Karpas-422 (cell line): ENCODE measurements at places on chromosomes 3 and 15.
A peak's percentile ranks its signal among the peaks of the same experiment; 100 is the strongest.

DNA sequence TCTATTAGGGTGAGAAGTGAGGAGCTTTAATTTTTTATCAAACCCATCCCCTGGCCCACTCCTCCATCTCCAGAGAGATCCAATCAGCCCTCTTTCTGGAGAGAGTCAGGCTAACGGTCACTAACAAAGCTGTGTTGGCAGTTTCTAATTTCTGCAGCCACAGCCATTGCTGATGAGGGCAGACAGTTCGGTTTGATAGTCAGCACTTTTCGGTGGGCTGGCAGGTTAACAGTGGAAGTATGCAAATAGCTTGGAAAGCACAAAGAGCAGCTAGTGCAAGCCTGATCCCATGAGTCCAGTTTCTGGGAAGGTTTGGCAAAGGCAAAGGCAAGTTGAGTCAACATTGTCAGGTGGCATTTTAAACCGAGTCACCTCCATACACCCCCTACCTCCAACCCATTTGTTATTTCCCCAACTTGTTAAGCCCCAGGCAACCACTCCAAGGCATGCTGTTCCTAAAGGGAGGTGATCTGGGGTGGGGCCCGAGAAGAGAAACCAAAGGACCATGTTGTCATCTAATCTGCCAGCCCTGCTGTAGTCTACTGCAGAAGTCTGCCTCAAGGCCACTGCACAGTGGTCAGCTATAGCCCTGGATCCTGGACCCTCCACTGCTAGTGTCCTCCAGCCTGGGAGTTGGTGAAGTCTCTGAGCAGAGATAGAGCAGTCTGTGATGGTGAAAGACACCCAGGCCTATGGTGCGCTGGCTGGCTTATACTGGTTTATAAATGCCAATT is 1.7 kb downstream of the CCR1 start:
- no peak for DNase-seq

DNA sequence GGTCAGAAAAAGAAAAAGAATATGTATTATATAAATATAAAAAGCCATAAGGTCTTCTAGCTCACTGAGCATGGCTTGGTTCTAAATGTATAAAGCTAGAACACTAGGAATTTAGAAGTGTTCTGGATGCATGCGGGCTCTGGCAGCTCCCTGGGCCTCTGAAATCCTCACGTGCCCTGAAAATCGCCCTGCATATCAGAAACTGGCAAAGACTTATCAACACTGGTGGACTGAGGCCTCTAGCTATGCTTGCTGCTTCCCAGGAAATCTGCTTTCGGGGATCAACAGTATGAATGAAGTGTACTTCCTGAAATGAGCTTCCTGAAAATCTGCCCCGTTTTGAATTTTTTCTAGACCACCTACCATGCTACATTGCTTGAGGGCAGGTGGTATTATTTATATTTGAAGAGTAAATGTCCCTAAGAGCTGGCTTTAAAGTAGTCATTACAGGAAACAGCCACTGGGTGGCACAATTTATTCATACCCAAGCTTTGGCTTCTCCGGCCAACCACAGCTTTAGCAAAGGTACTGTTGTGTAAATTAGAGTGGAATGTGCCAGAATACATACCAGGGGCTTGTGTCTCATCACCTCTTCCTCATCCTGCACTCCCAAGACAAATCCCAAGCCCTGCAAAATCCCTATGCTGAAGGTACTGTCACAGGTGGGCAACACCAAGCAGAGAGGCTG is 17.7 kb downstream of the CRTAP start:
- peak; percentile 88 for DNase-seq

- no peak for DNase-seq
Observed at GRCh38 chr3:4464576-4464975, 2.5 kb downstream of the SUMF1 start.

- peak; percentile 51 for DNase-seq
Observed at GRCh38 chr3:13088028-13089006, 15.1 kb upstream of the IQSEC1 start.

DNA sequence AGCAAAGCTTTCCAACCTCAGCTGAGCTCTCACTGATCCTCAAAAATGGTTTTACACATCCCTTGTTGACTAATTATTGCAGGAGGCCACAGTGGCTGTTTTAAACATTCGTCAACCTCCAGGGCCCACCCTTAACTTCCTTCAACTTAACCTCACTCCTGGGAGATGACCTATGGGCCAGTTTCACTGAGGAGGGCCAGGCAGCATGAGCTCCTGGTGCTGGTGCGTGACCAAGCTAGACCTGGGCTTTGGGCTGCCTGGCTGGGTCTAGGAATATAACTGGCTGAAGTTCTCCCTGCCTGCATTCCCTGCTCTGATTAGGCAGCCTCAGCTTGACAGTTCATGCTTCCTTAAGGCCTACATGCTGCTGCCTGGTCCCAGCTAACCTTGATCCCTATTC is 273.7 kb upstream of the ATP11B start:
- peak; percentile 34 for DNase-seq

GRCh38 chr3:172303181-172303580 is 145.1 kb downstream of the GHSR start:
- DNase-seq = no peak

- no peak for DNase-seq
Observed at GRCh38 chr15:37221671-37222145, 121.4 kb upstream of the MEIS2 start.

DNA sequence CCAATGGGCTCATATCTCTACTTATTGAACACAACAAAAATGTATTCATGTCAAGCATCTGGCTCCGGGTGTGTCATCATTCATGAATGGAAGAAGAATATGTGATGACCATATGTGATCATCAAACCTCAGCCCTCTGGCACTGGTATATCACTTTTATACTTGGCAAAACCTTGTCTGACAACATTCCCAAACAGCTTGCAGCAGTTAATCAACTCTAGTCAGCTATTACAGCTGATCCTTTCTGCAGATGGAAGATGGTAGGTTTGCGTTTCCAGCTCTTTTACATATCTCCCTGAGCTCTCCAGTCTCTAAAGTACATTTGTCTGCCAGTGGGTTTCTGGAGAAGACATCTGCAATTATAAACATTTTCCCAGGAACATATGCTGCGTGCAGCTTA is 6.6 kb downstream of the PLSCR5 start:
- DNase-seq = no peak

GRCh38 chr3:187958432-187959003 is 195.4 kb upstream of the LPP start:
- peak; percentile 100 for DNase-seq

DNA sequence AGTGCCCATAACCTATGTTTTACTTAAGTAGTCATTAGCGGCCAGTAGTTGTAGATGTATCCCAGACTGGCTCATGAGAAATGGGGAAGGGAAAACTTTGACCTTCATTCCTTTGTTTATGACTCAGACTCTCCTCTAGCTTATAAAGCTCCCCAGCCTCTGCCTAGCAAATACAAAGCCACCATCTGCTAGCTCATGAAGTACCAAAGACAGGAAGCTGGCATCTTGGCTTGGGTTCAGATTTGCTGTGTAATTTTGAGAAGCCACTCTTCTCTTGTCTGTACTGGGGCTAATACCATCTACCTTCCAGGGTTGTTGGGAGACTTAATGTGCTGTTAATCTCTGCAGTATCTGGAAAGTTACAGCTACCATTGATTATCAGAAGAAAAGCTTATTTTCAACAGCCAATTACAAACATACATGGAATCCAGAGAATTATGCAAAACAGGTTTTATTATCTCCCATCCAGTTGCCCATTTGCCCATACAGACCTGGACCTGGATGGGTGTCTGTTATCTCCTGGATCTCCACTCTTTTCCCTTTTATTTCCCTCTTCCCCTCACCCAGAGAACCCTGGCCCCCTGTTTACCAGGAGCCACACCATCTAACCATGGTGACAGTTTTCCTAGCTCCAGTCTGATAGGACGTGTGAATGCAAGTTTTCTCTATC is 153.8 kb downstream of the SEMA6D start:
- no peak for DNase-seq

- peak; percentile 95 for DNase-seq
Observed at GRCh38 chr3:158097593-158098308, 8.5 kb downstream of the SHOX2 start.

GRCh38 chr3:100105501-100105900 is 8.8 kb downstream of the FILIP1L start:
- DNase-seq = no peak

GRCh38 chr3:95886616-95887015 is 927.8 kb upstream of the EPHA6 start:
- DNase-seq = no peak

DNA sequence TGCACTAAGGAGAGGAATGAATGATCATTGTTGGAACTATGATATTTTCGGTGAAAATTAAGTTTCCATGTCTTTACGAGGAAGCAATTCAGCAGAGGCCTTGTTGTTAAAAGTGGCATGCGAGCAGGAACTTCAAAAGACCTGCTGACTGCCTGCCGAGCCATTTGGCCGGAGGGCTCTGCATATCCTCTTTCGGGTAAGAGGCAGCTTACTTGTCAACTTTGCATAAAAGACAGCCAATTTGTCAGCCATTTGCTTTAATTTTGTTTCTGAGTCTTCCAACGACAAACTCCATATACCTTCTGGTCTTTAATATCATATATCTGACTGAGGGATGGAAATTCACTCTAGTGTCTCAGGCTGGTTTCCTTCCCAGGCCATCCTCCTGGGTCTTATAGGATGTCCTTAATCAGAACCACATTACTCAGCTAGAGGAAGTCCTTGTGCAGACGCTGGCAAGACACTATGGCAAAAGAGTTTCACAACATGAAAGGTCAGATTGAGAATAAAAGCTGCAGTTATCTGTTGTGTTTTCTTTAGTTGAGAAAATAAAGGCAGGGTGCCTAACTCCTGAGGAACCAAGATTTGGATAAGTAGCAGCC is 128.7 kb upstream of the WNT5A start:
- DNase-seq = peak; percentile 79

- DNase-seq = no peak
Observed at GRCh38 chr15:79863886-79864285, 32.9 kb downstream of the MTHFS start.

GRCh38 chr15:58752716-58753115 is 3.2 kb upstream of the ADAM10 start:
- DNase-seq = no peak

- no peak for DNase-seq
Observed at GRCh38 chr3:183254487-183255347, 1.7 kb downstream of the B3GNT5 start.

DNA sequence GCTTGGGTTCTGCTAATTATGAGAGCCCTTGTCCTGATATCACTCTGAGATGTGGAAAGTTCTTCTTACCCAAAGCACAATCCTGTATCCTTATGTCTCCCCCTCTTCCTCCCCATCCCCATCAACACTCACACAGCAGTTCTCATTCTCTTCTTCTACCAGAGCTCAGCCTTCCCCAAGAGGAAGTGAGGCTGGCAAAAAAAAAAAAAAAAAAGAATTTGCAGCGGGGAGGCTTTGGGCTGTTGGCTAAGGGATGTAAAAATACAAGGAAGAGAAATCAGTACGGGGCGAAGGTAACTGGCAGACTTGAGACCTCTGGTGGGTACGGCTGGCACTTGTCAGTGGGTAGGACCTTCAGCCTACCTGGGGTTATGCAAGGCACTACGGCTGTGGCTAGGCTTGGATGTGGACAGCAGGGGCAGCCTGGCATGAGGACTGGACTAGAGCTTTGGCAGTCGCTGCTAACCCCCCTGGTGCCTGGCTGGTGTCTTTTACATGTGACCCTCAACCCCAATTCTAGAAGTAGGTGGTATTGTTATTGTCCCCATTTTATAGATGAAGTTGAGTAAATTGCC is 5.4 kb downstream of the VIPR1 start:
- no peak for DNase-seq

- DNase-seq = no peak
Observed at GRCh38 chr3:29936766-29937165, 655.9 kb downstream of the RBMS3 start.

DNA sequence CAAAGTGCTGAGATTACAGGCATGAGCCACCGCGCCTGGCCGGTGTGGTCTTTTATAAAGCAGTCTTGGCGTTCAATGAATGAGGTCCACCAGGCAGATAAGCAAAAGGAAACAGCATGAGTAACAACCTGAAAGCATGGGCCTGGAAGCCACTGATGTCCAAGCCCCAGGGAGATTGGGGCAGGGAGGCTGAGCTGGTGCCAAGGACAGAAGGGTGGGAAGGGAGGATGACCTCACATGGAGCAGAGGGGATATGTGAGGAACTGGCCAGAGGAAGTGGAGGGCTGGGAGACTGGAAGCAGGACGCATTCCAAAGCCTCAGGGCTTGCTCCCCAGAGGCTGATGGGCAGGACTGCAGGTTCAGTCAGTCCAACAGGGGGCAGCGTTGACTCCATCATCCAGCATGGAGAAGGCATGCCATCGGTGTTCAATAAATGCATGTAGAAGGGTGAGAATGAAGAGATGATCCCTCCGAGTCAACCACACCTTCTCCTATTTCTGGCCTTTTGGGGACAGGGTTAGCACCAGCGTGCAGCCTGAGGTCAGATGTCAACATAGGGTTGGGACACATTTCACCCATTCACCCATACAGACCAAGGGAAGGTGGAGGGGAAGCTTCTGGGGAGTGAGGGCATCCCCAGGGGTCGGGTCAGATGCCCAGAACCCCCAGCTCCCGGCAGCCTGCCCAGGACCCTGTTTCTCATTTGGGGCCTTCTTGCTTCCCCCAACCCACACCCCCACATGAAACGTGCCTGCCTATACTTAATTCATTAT is 14.8 kb downstream of the MYL3 start:
- peak; percentile 54 for DNase-seq

DNA sequence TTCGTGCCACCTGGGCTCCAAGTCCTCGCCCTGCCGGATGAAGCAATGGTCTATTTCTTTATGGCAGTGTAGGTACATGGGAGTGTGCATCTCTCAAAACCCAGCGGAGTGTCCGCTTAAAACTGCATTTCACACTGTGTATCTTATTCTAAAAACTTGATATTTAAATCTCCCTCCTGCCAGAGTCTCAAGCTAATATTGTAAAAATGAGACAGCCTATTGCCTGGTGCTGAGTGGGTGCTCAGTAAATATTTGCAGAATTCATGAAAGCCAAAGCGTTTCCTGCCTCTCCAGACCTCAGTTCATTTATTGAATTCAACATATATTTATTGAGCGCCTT is 330 bp upstream of the TBC1D2B start:
- no peak for DNase-seq

- no peak for DNase-seq
Observed at GRCh38 chr15:80580106-80580505, 115.0 kb upstream of the ABHD17C start.

- peak; percentile 70 for DNase-seq
Observed at GRCh38 chr3:42652611-42653302, 740 bp upstream of the ZBTB47 start.

- DNase-seq = no peak
Observed at GRCh38 chr15:88491158-88491557, 23.6 kb downstream of the MRPS11 start.

GRCh38 chr3:149790268-149790667 is 2.1 kb downstream of the ANKUB1 start:
- DNase-seq = no peak
